ENCODE measurements at places on chromosomes 2 and 18.

DNA sequence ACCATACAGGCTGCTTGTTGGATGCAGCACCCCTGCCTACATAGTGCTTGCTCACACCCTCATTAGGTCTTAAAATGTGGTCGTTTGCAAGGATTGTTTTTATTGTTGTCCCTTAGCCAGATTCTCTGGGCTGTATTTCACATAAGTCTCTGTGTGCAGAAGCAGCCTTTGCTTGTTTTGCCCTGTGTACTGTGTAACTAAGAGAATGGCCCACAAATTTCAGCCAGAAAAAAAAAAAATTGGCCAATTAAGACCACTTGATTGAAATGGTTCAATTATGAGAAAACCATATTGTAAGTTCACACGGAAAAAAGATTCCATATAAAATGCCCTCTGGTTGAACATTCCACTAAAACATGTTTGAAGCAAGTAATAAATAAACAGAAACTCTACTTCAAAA lies 377.1 kb upstream of the SOX11 start:
- peak; percentile 77 for DNase-seq

DNA sequence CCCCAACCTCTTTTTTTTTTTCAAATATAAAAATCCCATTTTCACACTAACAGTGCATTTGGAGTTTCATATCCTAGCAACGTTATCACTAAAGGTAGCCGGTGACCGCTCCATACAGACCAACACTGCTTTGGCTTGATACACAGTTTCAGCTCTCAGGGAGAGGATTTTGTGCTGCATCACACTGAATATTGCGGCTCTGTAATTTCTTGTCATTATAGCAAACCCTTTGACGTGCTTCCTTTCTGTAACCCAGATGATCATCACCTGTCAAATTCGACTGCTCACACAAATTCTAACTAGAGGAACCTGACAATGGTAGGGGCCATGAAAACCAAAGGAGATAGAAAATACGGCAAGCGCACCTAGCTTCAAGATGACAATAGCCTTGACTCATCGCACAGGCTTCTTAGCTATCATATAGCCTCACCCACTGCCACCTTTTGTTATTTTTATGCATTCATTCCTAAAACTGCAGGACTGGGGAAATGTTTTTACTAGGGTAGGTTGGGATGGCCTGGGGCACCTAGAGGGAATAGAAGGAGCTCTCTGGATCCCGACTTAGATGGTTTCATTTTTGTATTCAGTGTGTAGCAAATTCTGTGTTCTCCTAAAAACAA lies 582.9 kb upstream of the PIK3C3 start:
- peak; percentile 85 for DNase-seq

- no peak for DNase-seq
These were observed 139.6 kb upstream of the ITGA6 start for GRCh38 chr2:172287605-172288315.

DNA sequence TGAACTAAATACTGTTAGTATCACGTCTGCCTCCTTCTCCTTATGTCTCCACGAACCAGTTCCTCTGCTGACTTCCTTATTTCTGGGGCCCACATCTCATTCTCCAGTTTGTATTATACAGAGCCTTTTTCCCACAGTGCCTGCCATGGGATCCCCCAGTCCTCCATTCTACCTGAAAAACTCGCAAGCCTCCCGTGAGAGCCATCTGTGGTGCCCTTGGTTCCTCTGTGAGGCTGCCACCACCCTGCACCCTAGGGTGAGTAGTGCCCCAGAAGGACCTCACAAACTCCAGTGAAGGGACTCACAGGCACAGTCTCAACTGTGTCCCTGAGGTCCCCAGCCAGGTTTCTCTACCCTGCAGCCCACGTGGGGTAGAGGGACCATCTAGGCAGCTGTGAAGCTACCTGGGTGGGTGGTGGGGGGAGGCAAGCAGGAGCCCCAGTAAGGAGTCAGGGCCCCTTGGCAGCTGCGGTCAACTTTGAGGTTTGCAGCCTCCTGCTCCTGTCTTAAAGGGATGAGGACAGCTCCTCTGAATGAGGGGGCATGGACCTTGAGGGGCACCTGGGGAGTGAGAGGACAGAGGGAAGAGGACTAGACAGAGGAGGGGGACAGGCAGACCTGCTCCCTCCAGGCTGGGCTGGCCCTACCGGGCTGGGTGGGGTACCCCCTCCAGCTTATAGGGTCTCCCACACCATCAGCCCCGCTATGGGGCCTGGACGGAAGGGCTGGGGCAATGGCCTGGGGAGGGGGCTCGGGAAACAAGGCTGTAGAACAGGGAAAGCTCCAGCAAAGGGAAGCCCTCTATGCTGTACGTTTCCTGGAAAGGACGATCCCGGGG lies 1.0 kb downstream of the PSTPIP2 start:
- peak; percentile 43 for DNase-seq

- DNase-seq, result peak; percentile 48
These were observed 61.7 kb downstream of the CTIF start for GRCh38 chr18:48600456-48601090.

GRCh38 chr18:5238371-5238976 lies 41.4 kb upstream of the AKAIN1 start:
- peak; percentile 78 for DNase-seq

DNA sequence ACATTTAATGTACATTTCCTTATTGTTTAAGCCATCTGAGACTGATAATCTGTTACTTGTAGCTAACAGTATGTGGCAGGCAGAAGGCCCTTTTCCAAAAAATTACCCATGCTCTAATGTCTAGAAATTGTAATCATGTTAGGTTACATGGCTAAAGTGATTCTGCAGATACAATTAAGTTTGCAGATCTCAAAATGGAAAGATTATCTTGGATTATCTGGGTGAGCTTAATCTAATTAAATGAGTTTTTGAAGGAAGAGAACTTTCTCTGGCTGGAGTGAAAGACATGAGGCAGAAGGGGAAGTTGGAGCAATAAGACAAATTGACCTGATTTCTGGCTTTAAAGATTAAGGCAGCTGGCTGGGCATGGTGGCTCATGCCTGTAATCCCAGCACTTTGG lies 76.3 kb downstream of the MBD2 start:
- no peak for DNase-seq

DNA sequence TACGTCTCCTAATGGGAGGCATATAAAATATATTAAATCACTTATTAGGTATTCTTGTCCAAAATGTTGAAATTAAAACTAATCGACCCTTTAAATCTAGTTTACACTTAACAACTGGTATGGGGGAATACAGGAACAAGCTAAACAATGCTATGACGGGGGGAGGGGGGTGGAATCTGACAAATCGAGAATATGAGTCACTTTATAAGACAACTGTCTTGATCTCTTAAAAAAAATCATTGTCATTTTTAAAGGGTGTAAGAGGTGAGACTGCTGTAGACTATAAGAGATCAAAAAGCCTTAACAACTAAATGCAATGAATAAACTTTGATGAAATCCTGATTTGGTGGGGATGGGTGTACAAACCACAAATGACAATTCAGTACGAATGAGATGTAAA lies 6.0 kb downstream of the MAP3K2 start:
- DNase-seq, result no peak

DNA sequence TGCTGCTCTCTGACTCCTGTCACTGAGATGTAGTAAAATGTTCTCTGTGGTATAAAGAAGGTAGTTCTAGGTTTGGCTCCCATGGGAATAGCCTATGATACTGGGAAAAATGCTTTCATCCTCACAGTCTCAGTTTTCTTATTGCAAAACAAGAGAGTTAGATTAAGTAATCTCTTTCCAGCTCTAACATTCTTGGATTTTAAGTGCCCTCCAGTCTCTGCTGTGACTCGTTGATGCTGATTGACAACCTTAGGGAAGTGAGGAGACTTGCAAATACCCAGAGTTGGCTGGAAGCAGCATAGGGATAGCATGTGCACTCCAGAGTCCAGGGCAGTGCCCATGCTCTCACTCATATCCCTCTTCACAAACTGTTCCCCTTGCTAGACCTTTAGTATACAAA lies 534.9 kb downstream of the SLC4A3 start:
- no peak for DNase-seq

DNA sequence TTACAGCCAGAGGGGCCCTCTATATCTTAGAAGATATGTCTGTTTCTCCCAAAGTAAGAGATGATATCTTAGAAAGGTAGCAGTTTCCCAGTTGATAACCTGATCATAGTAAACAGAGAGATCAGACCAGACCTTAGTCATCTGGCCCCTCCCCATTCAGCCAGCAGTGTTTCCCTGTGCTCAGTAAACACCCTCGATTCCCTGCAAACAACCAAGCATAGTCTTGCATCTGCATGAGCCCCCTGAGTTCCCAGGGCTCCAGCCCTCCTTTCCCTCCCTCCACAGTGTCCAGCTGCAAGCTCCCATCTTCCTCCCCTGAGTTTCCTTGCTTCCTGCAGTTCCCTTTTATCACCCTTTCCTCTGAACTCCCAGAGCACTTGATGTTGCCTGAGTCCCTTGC lies 20.3 kb downstream of the NRP2 start:
- no peak for DNase-seq

DNA sequence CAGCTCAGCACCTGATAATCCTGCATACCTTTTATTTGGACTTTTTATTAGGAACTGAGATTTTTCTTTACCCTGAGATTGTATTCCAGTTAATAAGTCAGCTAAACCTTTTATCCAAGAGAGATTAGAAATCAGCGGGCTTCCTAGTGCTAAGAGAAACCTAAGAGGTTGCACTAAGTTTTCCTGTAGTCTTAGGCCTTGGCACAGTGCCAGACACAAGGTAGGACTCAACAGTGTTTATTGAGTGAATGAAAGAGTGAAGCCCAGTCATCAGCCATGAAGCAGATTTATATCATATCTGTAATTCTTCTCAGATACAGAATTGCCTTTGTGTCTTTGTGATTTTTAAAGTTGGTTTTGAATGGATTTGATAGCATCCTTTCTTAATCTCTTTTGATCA lies 13.6 kb downstream of the OTX1 start:
- peak; percentile 47 for DNase-seq

- no peak for DNase-seq
These were observed 324.0 kb downstream of the PARD3B start for GRCh38 chr2:204869132-204869823.

- no peak for DNase-seq
These were observed 456.2 kb downstream of the SPAG16 start for GRCh38 chr2:213740453-213740852.

- DNase-seq, result no peak
These were observed 110.4 kb upstream of the FOSL2 start for GRCh38 chr2:28282248-28282647.

Measured in NCI-H69 (cell line).